ENCODE measurements at places on chromosomes 13 and 19.

DNA sequence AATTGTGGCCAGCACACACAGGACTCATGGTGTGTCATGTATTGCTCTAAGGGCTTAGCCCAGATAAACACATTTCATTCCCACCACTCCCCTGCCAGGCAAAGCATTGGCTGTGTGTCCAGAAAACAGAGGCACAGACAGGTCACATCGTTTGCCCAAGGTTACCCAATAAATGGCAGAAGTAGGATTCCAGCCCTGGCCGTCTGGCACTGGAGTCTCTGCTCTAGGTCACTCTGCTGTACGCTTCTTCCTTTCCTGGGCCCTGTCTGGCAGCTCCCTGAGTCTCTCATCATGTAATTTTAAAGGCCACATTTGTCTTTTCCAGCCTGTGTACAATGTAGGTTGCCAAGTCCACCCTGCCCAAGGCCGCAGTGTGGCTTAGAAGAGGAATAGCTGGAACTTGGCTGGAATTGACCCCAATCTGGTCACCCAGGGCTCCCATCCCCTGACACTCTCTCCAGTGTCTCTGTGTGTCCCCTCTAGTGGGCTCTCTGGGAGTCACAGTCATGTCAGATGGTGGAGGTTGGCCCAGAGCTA, 264.5 kb upstream of the TSHZ3 start:
- DNase-seq: no peak

- peak; percentile 25 for DNase-seq
These were observed 638 bp downstream of the USPL1 start for GRCh38 chr13:30618186-30618929.

DNA sequence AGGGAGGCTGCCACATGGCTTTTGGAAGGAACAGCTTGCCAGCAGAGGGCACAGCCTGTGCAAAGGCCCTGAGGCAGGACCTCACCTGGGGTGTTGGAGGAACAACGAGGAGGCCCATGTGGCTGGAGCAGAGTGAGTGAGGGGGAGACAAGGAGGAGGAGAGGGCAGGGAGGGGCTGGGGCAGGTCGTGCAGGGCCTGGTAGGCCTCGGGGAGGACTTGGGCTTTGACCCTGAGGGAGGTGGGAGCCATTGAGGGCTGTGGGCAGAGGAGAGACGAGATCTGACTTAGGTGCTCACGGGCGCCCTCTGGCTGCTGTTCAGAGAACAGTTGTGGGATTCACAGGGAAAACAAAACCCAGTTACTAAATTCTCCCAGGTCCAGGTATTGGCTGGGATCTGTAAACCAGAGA, 25.2 kb downstream of the ZNRF4 start:
- DNase-seq: peak; percentile 53

GRCh38 chr13:59877933-59878332, 285.8 kb downstream of the DIAPH3 start:
- DNase-seq: no peak

DNA sequence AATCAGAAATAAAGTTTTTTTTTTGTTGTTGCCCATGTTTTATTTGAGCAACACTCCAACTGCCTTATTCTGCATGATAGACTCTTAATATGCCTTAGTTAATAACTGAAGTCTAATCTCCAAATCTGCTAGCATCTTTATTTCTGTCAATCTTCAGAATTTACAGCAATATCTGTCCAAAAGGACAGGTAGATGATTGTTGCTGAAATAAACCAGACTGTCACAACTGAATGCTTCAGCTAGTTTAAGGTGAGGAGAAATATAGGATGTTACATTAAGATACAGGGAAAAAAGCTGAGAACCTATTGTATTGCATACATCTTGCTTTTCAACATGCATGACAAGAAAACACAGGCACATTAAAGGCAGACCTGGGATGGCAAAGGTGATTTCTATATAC, 204.3 kb downstream of the SLITRK1 start:
- no peak for DNase-seq

DNA sequence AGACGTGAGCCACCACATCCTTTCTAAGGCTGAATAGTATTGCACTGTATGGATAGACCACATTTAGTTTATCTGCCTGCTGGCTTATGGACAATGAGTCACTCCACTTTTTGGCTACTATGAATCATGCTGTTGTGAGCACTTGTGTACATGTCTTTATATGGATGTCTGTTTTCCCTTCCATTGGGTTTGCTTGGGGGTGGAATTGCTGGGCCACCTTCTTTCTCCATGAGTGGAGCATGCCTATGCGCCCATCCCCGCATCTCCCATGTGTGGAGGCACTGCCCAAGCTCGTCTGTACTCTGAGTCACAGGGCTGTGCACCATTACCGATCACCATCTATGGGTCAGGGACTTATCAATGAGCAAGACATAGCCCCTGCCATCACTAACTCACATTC, 127.2 kb upstream of the GJB6 start:
- DNase-seq: no peak

GRCh38 chr19:49938662-49939061, 9.4 kb upstream of the NUP62 start:
- no peak for DNase-seq

GRCh38 chr13:110627761-110628476, 12.6 kb downstream of the NAXD start:
- no peak for DNase-seq

- DNase-seq: no peak
These were observed 42.6 kb downstream of the ZNF527 start for GRCh38 chr19:37413313-37414084.

DNA sequence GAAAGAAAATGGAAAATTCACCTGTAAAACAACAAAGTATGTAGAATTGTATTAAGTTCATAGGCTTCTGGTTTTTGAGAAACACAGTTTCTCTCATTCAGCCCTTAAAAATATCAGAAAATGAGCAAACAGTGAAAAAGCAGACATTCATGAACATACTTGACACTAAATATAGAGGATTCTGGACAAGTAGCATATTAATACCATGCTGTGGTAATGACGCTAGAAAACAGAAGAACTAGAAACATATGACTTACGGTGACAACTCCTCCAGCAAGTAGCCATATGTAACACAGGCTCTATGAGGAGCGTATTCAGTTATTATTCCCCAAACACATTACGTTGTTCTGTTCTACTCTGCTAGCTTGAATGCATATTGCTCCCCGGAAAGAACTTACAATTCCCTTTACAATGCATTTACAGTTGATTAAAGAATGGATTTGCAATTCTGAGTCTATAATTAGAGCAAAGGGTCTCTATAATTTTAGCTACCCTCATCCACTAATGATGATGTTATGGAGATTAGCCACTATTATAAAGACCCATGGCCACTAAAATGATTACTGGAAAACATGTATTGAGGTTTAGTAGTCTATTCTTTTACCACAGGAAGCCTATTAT, 672.1 kb downstream of the EFNB2 start:
- no peak for DNase-seq

DNA sequence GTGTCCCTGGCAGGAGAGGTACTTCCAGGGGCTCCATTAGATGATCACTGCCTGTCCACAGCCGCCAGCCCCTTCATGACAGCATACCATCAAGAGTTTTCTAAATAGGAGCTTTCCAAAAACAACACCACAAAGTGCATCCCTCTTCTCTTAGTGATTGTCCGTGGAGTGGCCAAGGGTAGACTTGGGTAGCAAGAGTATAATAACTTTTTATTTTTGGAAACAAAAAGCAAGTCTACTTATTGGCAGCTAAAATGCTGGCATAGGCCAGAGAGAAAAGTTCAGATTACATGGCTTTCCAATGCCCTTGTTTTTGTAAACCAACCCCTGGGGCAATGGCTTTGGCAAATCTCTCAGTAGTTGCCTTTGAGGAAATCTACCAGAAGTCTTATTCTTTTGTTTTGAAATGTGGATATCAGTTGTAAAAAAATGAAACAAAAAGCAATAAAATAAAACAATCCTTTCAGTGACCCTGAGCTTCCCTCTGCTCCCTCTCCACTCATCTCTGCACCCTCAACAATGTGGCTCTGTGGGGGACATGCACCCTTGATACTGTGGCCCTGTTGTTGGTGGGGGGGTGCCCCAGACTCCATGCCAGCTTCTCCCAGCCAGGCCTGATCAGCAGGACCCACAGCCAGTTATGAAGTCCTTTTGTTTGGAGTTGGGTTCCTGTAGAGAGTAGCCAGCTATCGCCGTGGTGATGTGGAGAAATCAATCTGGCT, 294.1 kb downstream of the DLEU7 start:
- DNase-seq: no peak

- no peak for DNase-seq
These were observed 13.1 kb downstream of the XRCC1 start for GRCh38 chr19:43562226-43562697.

- DNase-seq: no peak
These were observed 183.3 kb upstream of the MAB21L1 start for GRCh38 chr13:35659796-35660195.

GRCh38 chr13:77387607-77388200, 60.8 kb upstream of the MYCBP2 start:
- no peak for DNase-seq

- DNase-seq: no peak
These were observed 115.2 kb downstream of the STK24 start for GRCh38 chr13:98461486-98462240.

DNA sequence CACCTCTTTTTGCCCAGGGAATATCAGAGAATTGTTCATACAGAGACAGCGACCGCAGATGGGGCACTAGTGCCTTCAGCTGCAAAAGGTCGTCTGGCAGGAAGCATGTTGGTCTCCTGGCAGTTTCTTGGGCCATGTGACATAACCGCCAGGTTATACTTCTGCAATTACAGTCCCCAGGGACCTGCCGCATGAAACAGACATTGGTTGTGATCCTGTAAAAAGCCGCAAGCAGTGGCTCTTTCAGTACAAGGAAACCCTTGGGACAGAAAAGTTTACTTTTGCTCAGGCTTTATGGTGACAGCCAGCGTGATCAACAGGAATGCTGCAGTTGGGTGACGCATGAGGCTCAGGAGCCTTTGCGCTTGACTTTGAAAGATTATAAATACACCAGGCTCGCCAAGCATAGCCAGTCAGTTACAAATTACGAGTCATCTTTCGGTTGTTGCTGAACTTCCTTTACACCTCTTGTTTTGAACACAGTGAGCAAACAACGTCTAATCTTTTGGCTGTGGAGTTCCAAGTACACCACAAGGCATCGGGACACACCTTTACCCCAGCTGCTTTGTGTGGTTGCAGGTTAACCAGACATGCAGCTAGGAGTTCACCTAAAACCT, 50.5 kb upstream of the UBE2L5 start:
- no peak for DNase-seq

DNA sequence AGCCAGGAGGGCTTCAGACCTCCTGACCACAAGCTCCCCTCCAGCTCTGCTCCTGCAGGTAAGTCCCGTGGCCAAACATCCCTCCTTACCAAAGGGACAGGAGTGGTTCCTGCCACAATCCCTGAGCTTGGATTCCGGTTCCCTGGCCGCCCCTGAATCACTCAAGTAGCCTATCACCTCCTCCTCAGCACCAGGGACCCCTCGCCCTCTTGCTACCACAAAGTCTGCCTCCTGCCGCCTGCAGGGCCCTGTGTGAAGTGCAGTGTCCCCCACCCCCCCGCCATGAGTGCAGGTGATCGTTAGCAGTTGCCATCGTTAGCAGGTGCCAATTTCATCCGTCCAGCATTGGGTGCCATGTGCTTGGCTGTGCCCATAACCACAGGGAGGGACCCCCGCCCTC, 40.8 kb upstream of the RANBP3 start:
- DNase-seq: peak; percentile 31

- DNase-seq: no peak
These were observed 227.2 kb downstream of the FOXO1 start for GRCh38 chr13:40438999-40439797.

DNA sequence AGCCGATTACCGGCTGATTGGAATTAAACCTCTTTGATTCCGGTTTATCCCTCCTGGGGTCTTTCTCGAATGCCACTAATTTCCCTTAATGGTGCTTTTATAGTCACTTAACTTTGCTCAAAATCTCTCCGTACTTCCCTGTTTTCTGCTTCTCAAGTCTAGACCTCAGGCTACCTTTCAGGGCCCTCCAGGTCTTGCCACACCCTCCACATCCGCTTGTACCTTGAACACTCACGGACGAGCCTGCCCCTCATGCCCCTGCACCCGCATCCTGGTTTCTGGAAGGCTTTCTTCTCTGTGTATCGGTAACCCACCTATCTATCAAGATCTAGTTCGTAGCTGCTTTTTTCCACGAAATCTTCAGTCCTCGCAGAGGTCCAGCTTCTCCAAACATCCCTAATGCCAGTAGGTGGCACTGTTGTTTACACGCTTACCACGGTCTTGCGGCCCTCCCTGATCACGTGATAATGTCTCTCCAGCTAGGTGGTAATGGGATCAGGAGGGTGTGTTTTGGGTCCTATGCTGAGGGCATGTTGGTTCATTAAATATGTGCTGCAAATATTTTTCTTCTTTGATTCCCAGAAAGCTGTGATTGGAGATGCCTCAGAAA, 13.8 kb downstream of the ATP12A start:
- DNase-seq: peak; percentile 61

- DNase-seq: no peak
These were observed 108.7 kb upstream of the MBNL2 start for GRCh38 chr13:97113231-97114001.

DNA sequence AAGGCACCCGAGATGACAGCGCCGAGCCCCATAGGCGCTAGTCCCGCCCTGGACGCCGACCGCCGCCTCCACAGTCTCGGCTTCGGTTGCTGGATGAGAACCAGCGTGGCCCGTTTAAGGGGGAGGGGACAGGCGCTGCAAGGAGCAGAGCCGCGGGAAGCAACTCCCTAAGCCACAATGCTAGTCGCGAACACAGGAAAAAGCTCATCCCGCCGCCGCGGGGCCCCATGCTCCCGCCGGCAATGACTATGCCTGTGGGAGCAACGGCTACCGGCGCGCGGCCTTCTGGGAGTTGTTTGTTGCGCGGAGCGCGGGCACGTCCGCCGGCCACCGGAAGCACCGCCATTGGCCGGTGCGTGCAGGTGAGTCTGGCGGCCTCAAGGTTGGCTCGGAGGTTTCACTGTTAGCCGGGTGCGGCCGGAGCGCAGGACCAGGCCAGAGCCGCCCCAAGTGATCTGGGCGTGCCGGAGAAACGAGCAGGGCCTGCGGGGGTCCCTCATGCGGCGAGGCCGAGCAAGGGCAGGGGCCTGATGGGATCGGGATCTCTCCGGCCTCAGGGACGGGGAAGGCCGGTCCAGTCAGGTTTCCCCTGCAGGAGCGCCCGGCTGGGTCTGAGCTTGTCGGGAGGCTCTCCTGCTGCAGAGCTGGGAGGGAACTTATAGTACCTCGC, at the start of gene ZNF544:
Gene ZNF544, plus strand, starts transcription at position 330 of the 670 bp plus-strand sequence. CDS start 15,110 bp downstream, outside the sequence.
- DNase-seq: peak; percentile 71

GRCh38 chr19:38849147-38849859, 483 bp downstream of the HNRNPL start:
- peak; percentile 98 for DNase-seq

GRCh38 chr13:22311734-22312404, 641.0 kb downstream of the FGF9 start:
- peak; percentile 2 for DNase-seq

GRCh38 chr19:13861392-13861713, 15.6 kb upstream of the NANOS3 start:
- no peak for DNase-seq

DNA sequence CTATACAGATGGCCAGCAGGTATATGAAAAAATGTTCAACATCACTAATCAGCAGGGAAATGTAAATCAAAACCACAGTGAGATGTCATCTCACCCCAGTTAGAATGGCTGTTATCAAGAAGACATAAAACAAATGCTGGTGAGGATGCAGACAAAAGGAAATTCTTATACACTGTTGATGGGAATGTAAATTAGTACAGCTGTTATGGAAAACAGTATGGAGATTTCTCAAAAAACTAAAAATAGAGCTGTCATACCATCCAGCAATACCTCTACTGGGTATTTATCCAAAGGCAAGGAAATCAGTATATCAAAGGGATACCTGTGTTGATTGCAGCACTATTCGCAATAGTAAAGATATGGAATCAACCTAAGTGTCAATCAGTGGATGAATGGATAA, 22.9 kb downstream of the COG3 start:
- no peak for DNase-seq

- DNase-seq: no peak
These were observed 41.7 kb downstream of the MIPEP start for GRCh38 chr13:23847497-23847896.
